ENCODE measurements at places on chromosomes 2 and 18.

- no peak for DNase-seq
These were observed 259.7 kb downstream of the LNPK start for GRCh38 chr2:175742367-175742766.

GRCh38 chr2:239372835-239373234 is 28.0 kb downstream of the HDAC4 start:
- no peak for DNase-seq

DNA sequence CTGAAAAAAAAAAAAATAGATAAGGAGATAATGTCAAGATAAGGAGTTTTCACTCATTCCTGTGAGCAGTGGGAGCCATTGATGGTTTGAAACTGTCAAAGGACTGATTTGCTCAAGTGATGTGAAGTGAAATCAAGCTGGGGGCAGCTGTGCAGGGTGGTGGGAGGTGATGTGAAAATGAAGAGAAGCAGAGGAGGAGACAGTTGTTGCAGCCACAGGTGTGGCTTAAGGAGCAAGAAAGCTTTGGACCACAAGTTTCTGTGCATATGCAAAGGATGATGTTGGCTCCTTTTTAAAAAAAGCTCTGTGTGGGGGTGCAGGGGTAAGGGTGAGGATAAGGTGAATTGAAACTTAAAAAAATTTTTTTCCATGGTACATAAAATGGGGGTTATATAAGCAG is 8.3 kb downstream of the EFR3B start:
- DNase-seq: no peak

DNA sequence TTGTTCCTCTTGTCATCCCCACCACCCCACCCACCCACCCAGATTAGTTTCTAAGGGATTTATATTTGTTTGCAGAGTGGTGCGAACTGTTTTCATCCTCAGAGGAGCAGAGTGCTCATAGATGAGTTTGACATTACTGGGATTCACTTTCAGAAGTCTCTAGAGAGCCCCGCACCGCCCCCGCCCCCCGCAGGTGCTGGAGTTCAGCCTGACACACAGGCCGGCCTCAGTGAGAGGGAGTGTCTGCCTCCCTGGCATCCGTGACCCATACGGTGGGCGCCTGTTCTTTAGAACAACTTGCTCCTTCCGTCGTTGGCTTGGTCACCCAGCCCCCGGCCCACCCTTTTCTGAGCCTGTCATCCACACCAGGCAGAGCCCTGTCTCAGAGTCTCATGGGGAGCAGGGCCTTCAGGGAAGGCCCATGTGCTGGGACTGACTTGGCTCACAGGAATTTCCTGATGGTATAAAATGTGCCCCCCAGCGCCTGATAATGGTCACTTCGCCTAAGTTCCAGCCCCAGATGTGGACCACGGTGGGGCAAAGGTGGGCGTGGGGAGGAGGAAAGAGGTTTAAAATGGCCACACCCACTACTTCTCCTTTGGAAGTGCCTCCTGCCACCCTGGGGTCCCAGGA is 44.3 kb downstream of the HPCAL1 start:
- DNase-seq: no peak
